Stimulated activated CD4-positive, alpha-beta T cell treated with anti-CD3 and anti-CD28 coated beads, Interleukin-12 subunit alpha, Interleukin-12 subunit beta, amount 100 ng/mL, for 4 hours (primary cell): ENCODE measurements at places on chromosomes 13 and 19.

DNA sequence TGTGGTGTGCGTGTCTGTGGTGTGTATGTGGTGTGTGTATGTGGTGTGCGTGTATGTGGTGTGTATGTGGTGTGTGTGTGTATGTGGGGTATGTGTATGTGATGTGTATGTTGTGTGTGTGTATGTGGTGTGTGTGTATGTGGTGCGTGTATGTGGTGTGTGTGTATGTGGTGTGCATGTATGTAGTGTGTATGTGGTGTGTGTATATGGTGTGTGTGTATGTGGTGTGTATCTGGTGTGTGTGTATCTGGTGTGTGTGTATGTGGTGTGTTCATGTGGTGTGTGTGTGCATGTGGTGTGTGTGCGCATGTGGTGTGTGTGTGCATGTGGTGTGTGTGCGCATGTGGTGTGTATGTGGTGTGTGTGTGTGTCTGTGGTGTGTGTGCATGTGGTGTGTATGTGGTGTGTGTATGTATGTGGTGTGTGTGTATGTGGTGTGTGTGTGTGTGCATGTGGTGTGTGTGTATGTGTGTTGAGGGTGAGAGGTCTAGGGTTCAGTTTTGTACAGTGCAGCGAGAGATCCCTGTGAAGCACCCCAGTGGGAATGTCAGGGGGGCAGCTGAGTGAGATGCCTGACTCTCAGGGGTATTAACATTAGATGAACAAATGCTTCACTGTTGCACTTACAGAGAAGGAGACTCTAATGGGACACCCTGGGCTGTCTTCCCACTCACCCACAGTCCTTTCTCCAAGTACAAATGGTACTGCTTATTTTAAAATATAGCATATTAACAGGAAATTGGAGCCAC is 61.3 kb upstream of the MEDAG start:
- DNase-seq, result no peak

DNA sequence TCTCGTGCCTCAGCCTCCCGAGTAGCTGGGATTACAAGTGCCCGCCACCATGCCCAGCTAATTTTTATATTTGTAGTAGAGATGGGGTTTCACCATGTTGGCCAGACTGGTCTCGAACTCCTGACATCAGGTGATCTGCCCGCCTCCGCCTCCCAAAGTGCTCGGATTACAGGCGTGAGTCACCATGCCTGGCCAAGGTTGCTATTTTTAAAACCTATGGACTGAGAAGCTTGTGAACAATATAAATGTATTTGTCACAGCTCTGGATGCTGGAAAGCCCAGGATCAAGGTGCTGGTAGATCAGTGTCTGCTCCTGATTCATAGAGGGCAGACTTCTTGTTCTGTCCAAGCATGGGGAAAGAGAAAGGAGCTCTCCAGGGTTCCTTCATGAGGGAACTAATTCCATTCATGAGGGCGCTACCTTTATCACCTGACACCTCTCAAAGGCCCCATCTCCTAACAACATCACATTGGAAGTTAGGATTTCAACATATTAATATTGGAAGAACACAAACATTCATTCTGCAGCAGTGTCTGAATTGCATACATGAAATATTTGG is 16.1 kb downstream of the CARD8 start:
- no peak for DNase-seq

- no peak for DNase-seq
These were observed 72.6 kb downstream of the SIPA1L3 start for GRCh38 chr19:37979547-37980082.

GRCh38 chr13:109509154-109509900 is 277.1 kb downstream of the IRS2 start:
- DNase-seq, result no peak

DNA sequence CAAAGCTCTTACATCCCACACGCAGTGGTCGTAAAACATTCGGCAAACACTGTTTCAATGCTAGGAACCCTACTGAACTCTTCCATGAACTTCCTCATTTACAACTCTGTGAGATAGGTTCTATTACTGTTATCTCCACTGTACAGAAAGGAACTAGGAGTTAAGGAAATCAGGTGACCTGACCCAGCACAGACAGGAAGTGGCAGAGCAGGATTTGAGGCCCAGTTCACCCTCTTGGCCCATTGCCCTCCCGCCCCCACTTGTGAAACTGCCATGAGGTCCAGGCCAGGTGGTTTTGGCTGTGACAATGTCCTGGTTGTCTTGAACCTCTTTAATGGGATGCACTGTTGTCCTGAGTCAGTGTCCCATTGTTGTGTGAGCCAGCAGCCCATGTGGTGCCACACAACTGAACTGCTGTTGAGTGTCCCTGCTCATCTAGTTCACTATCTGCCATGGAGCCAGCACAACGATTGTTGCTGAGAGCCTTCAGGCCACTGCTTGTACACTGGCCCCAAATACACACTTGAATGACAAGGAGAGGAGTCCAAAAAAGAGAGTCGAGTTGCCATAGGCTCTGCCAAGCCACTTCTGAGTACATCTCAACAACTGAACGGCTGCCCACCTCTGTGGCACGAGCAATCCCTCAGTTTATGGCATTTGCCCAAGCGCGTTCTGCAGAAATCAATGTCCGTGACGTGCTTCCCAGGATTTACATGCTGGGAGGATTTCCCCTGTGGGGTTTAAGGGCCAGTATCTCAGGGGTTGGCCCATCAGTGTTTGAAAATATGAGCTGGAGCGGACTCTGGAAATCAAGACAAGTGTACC is 484.6 kb downstream of the TSHZ3 start:
- no peak for DNase-seq

- no peak for DNase-seq
These were observed 33.9 kb downstream of the PCDH17 start for GRCh38 chr13:57665481-57665880.

DNA sequence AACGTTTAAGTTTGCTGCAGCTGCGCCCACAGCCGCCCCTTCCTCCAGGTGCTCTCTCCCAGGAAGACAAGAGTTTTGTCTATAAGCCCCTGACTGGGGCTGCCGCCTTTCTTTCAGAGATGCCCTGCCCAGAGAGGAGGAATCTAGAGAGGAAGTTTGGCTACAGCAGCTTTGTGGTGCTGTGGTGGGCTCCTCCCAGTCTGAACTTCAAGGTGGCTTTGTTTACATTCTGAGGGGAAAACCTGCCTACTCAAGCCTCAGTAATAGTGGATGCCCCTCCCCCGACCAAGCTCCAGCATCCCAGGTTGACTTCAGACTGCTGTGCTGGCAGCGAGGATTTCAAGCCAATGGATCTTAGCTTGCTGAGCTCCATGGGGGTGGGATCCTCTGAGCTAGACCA is 6.4 kb upstream of the ERICH6B start:
- DNase-seq, result no peak

DNA sequence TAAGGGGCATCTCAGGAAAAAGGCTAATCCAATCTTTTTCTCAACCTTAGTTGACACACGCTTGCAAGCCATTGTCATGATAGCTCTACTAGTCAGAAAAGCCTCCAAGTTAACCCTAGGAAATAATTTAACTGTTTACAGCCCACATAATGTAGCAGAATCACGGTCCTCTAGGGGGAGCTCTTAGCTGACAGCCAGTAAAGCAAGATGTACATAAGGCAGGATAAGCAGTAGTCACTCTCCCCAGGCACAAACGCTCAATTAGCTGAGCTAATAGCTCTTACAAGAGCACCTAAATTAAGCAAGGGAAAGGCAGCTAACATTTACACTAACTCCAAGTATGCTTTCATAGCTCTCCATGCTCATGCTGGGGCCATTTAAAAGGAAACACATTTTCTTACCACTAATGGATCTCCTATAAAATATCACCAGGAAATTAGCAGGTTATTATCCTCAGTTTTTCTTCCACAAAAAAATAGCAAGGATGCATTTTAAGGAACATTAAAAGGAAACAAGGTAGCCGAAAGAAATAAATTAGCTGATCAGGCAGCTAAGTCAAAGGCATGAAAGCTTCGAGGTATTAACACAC is 33.7 kb upstream of the ZSCAN5A start:
- no peak for DNase-seq

- DNase-seq, result no peak
These were observed 587.4 kb downstream of the LMO7 start for GRCh38 chr13:76223565-76223964.

DNA sequence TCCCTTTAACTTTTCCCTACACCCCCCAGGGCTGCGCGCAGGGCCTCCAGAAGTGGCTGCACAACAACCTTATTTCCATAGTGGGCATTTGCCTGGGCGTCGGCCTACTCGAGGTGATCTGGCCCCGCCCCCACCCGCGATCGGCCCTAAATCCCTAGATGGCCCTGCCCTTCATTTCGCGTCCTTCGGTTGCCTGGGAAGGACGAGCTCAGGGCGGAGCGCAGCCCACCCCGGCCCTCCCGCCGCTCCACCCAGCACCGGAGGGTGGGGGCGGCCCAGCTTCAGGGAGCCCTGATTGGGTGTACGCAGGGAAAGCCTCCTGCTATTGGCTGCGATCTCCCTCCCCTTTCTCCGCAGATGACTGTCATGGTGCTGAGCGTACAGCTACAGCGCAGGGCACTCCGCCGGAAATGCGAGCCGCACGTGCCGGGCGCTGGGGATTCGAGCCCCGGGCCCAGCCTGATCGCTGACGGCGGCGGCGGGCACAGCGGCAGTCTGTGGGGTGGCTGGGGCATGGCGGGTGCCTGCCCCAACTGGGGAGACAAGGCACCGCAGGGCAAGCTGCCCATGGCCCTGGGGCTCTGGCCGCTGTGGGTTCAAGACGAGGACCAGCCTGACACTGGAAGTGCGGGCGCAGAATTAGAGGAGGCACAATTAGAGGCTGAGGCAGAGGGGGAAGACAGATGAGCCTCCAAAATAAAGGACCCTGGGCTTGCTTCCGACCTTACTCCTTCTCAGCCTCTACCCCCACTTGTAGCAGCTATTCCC is 4.3 kb downstream of the CD37 start:
- no peak for DNase-seq

GRCh38 chr13:97215325-97215724 is 6.8 kb upstream of the MBNL2 start:
- DNase-seq, result no peak

DNA sequence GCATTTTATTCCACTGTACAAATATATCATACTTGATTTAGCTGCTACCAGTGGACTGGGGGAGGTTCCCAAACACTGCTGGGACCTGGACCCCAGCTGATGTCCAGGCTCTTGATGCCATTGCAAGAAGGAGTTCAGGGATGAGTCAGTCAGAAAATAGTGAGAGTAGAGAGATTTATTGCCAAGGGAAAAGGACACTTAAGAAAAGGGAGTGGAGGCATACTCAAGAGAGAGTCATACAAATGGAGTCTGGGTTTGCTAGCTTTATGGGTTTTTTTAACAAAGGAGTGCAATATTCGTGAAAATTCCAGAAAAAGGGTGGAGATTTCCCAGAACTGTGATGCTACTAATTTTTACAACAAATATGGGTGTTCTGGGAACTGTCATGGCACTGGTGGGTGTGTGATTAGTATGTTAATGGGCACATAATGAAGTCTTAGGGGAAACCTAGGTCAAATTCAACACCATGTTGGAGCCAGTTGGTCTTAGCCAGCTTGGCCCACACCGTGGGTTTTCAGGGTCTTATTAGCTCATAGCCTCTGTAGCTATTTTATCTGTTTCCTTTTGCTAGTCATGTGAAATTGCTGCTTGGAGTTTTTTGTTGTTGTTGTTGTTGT is 36.2 kb downstream of the GPC6 start:
- no peak for DNase-seq
